ENCODE measurements at places on chromosomes 2 and 18.

GRCh38 chr2:88342749-88343148 is 109.7 kb downstream of the FOXI3 start:
- DNase-seq, result no peak

- DNase-seq, result no peak
These were observed 45.5 kb downstream of the CERS6 start for GRCh38 chr2:168501466-168502065.

GRCh38 chr18:46035696-46036680 is 36.1 kb downstream of the PSTPIP2 start:
- no peak for DNase-seq

- DNase-seq, result no peak
These were observed 52.3 kb downstream of the MYCN start for GRCh38 chr2:15992457-15993231.

GRCh38 chr2:191064590-191064989 is 50.6 kb upstream of the STAT1 start:
- peak; percentile 53 for DNase-seq

DNA sequence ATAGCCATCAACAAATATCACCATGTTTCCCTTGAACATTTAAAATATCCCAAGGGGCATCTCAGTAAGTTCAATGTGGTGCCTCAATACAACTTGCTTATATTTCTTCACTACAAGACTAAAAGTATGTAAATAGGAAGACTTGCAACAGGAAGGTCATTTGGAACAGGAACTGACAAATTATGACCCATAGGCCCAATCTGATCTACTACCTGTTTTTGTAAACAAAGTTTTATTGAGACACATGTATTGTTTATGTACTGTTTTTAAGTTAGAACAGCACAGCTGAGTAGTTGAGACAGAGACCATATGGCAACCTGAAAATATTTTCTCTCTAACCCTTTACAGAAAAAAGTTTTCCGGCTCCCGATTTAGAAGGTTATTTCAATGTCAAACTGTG is 154.8 kb upstream of the TFPI start:
- no peak for DNase-seq

GRCh38 chr2:9768388-9768787 is 74.9 kb upstream of the TAF1B start:
- no peak for DNase-seq
